ENCODE measurements at places on chromosomes 11 and 22.

- peak; percentile 45 for DNase-seq
Observed at GRCh38 chr22:41768430-41768829, 32.0 kb upstream of the CCDC134 start.

DNA sequence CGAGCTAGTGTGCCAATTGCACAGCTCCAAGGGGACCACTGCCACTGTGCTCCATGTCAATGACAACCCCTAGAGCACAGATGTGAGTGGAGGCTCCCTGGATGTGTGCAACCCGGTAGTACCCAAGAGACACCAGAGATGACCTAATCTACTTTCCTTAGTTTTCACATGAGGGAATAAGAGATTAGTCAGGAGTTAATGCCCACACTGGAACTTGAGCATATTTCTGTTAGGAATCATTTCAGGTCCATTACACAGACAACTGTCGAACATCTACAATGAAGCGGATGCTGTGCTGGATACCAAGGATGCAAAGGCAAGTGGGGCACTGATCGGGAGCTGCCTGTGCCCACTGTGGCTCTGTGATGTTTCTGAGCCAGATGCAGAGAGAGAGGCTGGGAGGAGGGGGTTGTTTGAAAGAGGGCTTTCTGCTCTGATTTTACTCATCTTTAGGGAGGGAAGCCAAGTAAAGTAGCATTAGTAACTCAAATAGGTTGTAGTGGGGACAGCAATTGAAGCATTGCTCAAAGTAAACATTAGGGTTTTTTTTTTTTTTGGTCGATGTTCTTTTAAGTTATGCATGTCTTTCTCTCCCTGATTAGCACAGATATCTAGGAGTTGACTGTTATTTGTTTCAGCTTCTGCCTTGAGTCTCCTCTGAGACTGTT is 82.5 kb upstream of the SORL1-AS1 start:
- DNase-seq, result no peak

GRCh38 chr22:19708321-19709011 is 5.8 kb upstream of the SEPTIN5 start:
- DNase-seq, result peak; percentile 38

- no peak for DNase-seq
Observed at GRCh38 chr22:19755722-19756287, 4.8 kb upstream of the TBX1 start.
